COLO829 (cell line): ENCODE measurements at places on chromosomes 4 and X.

DNA sequence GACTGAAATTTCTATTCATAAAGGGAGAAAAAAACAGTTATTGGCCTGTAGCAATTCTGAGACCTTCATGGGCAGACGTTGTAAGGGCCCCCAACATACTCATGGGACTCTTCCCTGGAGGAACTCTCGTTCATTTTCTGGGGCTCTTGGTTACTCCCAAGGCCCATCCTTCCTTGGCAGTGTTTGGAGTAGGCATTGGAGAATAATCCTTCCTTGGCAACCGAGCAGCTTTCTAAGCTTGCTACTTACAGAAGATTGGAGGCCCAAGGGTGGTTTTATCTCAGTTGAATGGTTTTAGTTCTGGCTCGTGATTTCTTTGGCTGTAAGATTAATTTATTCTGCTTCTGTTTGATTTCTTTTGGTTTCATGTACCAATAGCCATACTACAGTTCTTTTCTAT, 50.4 kb downstream of the ALG13 start:
- no peak for DNase-seq

DNA sequence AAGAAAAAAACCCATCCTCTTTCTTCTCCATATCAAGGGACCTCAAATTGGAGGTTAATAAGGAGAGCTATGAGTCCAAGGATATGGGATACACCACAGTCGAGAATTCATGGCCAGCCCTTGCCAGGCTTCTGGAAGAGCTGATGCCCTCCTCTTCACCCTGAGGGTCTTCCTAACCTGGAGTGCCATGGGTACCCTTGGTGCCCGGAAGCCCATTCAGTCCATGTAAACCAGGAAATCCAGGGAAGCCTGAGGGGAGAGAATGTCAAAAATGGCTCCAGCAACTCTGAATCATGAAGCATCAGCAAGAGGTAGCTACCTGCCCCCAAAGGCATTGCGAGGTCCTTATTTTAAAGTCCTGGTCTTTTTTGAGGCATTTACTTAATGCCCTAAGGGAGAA, 78.2 kb downstream of the ATG4A start:
- DNase-seq: no peak

DNA sequence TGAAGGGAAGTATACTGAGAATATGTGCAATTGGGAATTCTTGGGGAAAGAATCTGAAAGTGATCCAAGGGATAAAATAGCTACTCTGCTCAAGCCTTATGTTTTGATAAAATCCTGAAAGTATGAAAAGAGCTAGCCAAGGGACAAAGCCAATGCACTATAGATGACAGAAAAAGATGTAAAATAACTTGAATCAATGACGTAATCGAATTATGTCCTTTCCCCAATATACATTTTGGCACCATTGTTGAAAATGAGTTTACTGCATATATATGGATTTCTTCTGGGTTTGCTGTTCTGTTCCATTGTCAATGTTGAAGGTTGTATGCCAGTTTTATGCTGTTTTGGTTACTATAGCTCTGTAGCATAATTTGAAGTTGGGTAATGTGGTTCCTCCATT, 407.3 kb downstream of the DCAF12L2 start:
- no peak for DNase-seq

DNA sequence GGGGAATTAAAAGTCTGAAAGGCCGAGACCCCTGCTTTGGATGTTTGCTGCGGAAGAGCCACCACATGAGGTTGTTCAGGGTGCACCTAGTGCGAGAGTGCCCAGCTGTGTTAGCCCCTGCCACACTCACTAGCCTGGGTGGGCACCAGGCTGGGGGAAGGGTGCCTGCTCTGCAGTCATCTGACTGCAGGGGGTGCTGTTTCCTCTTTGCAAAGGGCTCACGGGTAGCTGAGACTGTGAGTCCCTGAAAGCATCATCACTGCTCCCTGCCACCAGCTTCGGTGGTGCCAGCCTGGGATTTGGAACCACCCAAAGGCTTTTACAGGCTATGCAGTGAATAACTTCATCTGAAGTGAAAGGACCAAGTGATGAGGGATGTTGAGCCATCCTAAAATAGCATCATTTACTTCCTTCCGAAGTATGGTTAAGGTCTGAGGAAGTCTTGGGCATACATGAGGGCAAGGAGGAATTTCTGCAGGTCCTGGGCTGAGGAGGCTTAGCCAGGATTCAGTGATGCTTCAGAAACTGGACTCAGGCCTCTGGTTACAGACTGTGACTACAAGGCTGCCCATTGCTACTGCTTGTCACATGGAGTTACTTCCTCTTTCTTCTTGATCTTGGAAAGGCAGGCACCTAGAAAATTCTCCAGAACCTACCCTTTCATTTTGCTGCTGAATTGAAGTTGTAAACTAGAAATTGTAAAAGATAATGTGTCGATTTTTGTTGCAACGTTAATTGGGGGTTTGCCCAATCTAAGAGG, 293.2 kb upstream of the PRPS2 start:
- DNase-seq: peak; percentile 28

DNA sequence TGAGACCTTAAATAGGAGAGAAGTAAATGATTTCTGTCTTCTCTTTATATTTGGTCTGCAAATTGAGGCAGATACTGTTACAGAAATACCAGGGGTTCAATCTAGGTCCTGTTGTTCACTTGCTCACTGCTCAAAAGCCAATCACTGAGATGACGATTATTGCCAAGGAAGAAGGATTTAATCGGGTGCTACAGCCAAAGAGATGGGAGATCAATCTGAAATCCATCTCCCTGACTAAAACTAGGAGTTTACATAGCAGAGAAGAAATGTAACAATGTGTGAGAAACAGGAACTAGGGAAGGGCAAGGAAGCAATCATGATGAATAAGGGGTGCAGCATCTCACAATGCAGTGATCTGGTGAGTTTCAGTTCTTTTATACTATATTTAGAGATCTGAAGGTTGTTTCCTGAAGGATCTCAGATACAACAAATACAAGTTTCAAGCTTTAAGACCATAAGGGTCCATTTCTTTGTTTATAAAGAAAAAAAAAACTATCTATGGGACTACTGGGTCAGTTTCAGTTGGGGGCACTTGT, 117.9 kb upstream of the FAM9B start:
- no peak for DNase-seq

- DNase-seq: peak; percentile 91
These were observed 88.6 kb upstream of the TRIM2 start for GRCh38 chr4:153115322-153116290.

- DNase-seq: peak; percentile 59
These were observed 36.5 kb upstream of the LINC00632 start for GRCh38 chrX:140672840-140673731.

DNA sequence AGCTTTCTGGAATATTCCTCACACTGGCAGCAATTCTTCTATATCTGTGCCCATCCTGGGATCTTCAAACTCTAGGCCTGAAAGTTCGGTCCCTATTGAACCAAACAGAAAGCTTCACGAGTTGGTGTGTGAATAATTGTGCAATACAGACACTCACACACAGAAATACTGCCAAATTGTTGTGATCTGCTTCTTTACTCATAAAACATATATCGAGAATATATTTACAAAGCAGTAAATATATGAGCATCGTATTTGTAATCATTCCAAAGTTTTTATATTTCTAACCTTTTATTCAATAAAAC, 56.6 kb upstream of the BEX4 start:
- no peak for DNase-seq

DNA sequence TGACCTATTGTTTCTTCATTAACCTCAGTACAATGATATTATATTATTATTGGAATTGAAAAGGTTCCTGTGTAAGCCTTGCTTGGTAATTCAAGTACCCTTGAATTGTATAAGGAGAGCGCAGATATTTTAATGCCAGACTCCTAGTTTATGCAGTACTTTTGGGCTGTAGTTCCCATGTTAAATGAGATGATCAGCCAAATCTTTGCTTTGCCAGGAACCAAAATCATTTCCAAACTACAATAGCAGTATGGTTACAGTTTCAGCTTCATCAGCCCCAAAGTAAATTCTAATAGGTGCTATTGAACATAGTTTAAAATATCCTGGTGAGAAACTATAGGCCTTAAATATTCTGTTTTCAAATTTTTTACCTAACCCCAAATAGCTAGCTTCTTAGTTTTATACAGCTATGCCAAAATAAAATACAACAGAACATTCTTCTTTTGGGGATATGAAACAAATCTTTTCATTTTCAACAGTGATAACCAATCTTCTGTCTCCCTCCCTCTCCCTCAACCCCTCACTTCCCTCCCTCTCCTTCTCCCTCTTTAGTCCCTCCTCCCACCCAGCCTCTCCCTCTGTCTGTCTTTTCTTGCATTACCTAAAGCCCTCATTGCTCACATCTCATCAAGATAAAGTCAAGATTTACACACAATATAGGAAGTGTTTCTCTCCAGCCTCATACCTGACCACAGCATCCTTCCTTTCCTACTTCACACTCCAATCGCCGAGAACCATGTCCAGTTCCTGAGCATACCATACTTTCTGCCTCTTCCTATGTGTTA, 190.1 kb downstream of the SHROOM3 start:
- DNase-seq: no peak

DNA sequence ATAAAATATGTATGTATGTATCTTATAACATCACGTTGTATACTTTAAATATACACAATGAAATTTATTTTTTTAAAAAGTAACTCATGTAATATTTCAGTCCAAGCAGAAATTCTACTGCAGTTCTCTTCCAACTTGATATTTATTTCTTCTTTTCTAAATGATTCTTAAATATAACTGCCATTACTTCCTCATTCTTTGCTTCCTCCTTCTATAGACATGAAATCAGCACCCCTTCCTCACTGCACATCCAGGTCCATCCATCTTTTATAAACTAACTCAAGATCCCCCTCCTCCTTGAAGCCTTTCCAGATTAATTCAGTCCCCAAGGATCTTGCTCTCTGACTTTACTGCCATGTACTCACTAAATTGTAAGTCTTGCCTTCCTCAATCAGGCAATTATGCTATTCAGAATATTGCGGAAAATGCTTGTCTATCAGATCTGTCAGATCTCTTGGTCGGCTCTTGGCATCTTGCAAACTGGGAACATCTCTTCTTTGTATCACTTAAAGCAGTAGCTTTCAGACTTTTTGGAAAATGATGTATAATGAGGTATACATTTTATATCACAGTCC, 3.7 kb downstream of the GPRIN3 start:
- no peak for DNase-seq

DNA sequence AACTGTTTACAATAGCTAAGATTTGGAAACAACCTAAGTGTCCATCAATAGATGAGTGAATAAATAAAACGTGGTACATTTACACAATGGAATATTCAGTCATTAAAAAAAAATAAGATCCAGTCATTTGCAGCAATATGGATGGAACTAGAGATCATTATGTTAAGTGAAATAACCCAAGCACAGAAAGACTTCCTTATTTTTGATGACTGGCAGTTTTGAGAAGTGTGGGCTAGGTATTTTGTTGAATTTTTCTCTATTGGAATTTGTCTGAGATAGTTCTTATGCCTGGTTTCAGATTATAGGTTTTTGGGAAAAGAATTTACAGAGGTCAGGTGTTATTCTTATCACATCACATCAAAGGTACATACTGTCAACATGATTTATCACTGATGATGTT, 293.8 kb upstream of the ARSJ start:
- DNase-seq: no peak

GRCh38 chr4:83657336-83657735, 121.4 kb downstream of the GPAT3 start:
- DNase-seq: no peak

DNA sequence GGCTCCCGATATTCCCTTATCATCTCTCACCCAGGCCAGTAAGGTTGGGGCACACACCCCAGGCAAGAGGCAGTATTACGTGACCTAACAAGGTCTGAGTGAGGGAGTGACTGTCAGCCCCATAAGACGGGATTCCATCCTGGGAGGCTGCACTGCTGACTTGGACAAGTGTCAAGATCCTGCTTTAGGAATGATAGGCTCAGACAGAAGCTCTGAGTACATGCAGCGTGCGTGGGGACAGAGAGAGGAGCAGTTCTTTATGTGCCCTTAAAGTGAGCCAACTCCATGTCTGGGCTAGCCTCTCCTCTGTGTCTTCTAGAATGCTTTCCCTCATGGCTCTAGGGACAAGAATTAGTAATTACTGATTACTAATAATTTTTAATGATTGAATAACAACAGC, 142.2 kb upstream of the PRPS2 start:
- no peak for DNase-seq

GRCh38 chr4:72777436-72777835, 208.4 kb upstream of the ADAMTS3 start:
- DNase-seq: no peak

DNA sequence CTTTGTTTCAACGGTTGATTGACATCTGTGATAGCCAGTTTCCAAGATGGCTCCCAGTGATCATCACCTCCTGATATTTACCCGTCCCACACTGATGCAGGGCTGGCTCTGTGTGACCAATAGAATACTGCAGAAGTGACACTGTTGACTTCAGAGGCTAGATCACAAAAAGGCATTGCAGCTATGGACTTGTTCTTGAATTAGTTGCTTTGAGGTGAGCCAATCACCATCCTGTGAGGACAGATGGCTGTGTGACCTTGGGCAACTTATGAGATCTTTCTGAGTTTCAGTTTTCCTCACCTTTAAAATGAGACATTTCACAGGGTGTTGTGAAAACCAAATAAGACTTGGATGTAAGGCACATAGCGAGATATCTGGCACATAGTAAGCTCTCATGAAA, 1.8 kb upstream of the GPR82 start:
- DNase-seq: no peak

DNA sequence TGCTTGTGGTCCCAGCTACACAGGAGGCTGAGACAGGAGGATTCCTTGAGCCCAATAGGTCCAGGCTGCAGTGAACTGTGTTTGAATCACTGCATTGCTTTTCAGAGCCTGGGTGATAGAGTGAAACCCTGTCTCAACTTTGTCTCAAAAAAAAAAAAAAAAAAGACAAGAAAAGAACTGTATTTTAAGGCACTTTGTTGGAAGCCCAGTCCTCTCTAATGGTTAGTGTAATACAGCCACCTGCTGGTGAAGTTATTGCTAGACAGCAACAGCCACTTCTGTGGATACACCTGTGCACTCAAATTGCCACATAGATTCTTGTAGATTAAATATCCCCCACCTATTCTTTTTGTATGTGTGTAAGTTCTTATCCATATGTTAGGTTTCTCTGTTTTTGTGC, 10.1 kb upstream of the FGG start:
- DNase-seq: peak; percentile 88

DNA sequence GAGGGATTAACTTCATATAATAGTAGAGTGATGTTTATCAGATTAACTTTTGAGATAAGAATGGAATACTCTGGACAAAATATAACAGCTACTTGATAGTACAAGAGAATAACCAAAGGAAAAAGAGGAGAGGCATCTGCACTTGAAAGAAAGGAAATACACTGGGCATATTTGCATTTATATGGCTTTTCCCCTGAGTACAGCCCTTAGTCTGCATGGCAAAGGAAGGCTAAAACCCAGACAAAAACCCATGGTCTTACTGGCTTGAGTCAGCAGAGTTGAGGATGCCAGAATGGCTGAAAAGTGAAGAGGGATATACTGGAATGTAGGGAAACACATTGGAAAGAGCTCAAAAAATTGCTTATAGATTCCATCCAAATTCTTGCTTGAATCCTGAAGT, 101.6 kb downstream of the COL4A5 start:
- DNase-seq: no peak

GRCh38 chr4:89837385-89837992, 528 bp upstream of the SNCA start:
- DNase-seq: peak; percentile 57
